Purkinje cell (primary cell): ENCODE measurements at places on chromosomes 2 and 18. TPM values are rescaled to one million over a fixed set of nuclear protein-coding genes. Genes with fewer than 3 reads are reported as not detected.

KLHL14 gene
- 0.20 TPM in 1 of 2 replicates, not detected in the other for polyA plus RNA-seq

DLGAP1 gene
- 109 and 112 TPM in 2 replicates for polyA plus RNA-seq

SPAST gene
- 16.3 and 23.1 TPM in 2 replicates for polyA plus RNA-seq

ITGB6 gene
- not detected in 2 replicates for polyA plus RNA-seq

DSG1 gene
- 0.74 TPM in 1 of 2 replicates, not detected in the other for polyA plus RNA-seq

NR4A2 gene
- 2.5 and 7.2 TPM in 2 replicates for polyA plus RNA-seq

POLR1A gene
- 1.4 and 1.5 TPM in 2 replicates for polyA plus RNA-seq

RESP18 gene
- 6.5 TPM in 1 of 2 replicates, not detected in the other for polyA plus RNA-seq

GALNT13 gene
- 16.1 and 17.3 TPM in 2 replicates for polyA plus RNA-seq

HOXD10 gene
- polyA plus RNA-seq = not detected in 2 replicates

ACSL3 gene
- 143 and 150 TPM in 2 replicates for polyA plus RNA-seq

PDIA6 gene
- 72.3 and 84.9 TPM in 2 replicates for polyA plus RNA-seq

GREB1L gene
- 1.4 and 5.0 TPM in 2 replicates for polyA plus RNA-seq

IAH1 gene
- 91.5 and 115 TPM in 2 replicates for polyA plus RNA-seq
